ENCODE measurements at places on chromosomes 5 and 9.

DNA sequence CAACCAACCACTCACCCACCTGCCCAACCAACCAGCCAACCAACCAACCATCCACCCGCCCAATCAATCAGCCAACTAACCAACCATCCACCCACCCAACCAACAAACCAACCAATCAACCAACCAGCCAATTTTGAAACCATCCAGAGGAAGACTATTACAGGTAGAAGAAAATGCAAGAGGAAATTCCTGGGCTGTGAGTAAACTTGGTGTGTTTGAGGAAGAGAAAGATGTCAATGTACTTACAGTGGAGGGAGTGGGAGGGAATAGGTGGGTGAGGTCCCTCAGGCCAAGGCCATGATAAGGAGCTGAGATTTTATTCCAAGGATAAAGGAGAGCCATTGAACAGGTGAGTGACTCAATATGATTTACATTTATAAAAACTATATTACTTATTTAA, 30.4 kb downstream of the C9orf57 start:
- no peak for DNase-seq

- DNase-seq: no peak
These were observed 720.7 kb upstream of the FAM174A start for GRCh38 chr5:99814321-99815063.

DNA sequence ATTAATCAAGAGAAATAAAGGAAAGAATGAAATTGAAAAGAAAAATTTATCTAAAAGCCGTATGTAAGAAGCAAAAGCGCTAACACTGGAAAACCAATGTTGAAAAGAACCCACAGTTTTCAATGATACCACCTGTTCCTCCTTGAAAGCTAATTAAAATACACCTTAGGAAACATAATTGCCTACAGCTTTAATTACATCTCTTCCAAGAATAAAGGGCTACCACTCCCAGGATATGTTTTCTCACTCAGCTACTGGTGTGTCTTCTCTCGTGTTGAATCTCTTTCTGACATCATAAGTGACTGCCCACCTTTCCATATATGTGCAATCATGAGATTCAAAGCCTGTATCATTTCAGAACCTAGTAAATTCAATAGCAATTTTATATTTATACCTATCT, 880.6 kb upstream of the DMAC1 start:
- no peak for DNase-seq

GRCh38 chr5:149827546-149827945, 97.4 kb downstream of the PPARGC1B start:
- no peak for DNase-seq

DNA sequence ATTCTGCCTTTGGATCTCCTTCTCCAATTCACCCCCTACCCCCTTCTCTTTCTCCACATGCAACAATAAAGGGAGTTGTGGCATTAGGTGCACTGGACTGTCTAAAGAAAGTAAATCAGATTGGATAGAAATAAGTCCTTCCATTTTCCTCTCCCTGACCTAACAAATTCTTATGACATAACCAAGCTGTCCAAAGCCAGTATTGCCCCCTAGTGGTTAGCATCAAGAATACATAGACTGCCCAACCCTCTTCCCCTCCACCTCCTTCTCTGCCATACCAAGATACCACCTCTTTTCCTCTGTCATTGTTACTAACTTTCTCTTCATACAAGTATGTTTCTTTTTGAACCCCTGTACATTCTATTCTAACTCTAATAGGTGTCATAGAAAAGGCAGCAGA, 45.7 kb downstream of the PPARGC1B start:
- DNase-seq: no peak

- DNase-seq: no peak
These were observed 1392.3 kb upstream of the CDH9 start for GRCh38 chr5:28430565-28431178.

DNA sequence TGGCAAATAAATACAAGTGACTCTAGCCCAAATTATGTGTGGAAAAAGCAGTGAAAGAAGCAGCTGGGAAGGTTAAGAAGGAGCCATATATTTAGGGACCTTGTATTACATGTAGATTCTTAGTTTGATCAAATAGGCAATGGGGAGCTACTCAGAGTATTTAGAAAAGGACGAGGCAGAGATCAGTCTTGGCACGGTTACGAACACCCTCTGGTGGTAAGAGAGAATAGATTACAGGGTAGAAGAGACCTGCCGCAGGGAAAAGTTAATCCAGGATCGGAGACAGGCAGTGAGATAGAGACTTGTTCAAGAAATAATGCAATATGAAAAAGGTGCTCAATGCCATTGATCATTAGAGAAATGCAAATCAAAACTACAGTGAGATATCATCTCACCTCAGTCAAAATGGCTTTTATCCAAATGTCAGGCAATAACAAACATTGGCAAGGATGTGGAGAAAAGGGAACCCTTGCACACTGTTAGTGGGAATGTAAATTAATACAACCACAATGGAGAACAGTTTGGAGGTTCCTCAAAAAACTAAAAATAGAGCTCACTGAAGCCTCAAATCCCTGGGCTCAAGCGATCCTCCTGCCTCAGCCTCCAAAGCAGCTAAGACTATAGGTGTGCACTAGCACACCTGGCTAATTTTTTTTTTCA, 12.0 kb downstream of the INIP start:
- no peak for DNase-seq

GRCh38 chr5:126562823-126563222, 32.2 kb downstream of the ALDH7A1 start:
- DNase-seq: no peak
